RPMI8226 (cell line): ENCODE measurements at places on chromosomes 4 and X.

DNA sequence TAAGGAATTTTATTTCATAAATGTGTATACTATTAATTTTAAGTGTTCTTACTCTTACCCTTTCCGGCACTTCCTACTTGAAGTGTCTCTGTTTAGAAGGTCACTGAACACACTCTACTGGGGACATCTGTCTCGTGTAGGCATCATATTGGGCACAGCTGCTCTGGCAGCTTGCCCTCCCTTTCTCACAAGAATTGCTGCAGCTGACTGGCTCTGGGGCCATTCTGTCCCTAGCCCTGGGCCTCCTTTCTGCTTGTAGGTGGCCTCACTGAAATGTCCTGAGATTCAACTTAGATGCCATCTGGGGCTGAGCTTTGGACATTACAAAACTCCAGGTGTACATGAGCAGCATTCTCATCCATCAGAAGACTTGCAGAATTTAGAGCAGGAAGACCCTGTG lies 49.6 kb downstream of the SMAD1 start:
- peak; percentile 77 for DNase-seq

DNA sequence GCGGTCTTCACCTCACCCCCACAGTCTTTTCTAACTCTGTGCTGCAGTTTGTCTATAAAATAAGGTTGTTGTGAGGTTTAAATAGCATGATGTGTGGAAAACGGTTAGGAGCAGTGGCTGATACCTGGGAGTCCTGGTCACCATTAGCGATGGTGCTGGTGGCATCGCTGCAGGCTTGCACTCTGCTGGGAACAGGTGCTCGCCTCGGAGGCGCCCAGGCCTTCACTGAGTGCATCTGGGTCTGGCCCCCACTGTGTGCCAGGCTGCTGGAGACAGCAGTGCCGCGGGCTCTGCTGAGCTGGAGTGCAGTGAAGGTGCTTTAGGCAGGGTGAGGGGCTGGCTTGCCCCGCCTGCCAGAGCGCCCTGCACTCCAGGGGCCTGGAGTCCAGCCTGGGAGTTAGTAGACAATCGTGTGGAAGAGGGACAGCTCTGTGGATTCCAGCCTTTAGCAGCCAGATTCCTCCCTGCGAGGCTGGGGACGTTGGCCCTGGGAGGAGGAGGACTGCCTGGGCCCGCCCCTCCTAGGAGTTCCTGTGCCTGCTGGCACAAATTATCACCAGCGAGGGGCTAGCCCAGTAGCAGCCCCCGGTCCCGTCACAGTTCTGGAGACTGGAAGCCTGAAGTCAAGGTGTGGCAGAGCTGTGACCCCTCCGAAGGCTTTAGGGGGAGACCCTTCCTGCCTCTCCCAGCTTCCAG lies 7.3 kb downstream of the RGS12 start:
- no peak for DNase-seq

GRCh38 chr4:144353292-144353691 lies 212.8 kb upstream of the GYPA start:
- no peak for DNase-seq

- no peak for DNase-seq
Observed at GRCh38 chr4:129113919-129114318, 18.0 kb downstream of the C4orf33 start.

GRCh38 chrX:153611298-153612095 lies 12.6 kb upstream of the CCNQ start:
- no peak for DNase-seq

GRCh38 chr4:138460477-138461414 lies 218.6 kb upstream of the SLC7A11 start:
- DNase-seq: no peak

DNA sequence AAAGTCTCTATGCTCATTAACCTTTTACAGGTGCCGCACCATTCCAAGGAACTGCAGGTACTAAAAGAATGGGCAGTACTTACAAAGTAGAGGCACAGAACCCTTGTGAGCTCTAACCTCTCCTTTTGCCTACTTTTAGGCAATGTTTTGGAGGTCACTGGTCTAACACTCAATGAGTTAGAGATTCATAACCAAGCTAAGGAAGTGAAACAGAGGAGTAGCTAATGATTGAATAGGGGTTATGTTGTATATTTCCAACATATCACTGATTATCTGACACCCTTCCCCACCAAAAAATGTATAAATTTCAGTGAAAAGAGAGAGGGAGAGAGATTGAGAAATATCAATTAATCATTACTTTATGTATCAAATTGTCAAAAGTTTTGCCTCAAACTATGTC lies 269.3 kb downstream of the PCDH7 start:
- DNase-seq: no peak

DNA sequence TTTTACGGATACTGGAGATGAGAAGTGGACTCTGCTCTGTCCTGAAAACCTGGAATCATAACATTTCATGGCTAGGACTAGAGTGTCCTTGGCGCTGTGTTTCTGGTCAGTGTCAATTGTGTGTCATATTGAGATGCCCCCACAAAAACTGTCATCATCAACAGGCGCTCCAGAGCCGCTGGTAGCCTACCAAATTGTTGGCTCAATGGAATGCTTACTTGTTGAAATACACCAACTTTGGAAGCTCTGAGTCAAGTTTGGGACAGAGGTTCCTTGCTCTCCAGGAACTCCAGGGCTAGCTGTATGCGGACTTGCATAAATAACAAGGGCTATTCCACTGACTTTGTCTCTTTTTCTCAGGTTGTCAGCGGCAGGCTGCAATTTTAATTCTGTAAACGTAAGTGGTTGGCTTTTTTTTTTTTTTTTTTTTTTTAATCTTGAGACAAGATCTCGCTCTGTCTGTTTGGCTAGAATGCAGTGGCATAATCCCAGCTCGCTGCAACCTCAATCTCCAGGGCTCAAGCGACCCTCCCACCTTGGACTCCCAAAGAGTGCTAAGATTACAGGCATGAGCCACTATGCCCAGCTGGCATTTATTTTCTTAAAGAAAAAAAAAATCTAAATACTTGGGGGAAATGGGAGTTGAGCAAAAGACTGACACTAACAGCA lies 871 bp upstream of the HPGD start:
- no peak for DNase-seq

GRCh38 chr4:6368601-6369000 lies 99.0 kb downstream of the WFS1 start:
- DNase-seq: no peak

GRCh38 chr4:79663141-79663540 lies 255.1 kb upstream of the GK2 start:
- no peak for DNase-seq

DNA sequence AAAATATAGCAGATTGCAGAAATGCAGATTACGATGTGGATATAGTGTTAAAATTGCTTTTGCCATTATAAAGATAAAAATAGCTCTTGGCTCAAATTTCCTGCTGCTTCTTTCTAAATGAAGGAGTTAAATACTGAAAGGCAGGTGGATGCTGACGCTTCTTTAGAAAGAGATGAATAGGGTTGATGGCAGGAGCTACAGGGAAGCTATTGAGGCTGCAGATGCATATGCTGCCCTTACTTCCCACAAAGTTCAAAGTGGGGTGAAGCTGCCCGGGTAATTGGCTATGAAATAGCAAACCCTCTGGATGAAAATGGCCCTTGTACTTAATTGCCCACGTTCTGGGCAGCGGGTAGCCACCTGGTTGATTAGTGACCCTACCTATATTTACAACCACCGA lies 379.5 kb downstream of the ZIC3 start:
- no peak for DNase-seq

GRCh38 chrX:10156199-10157031 lies at the start of gene CLCN4:
Gene CLCN4, plus strand, starts transcription at chrX:10156975. Its CDS starts 28,058 bp downstream, at chrX:10185033.
- DNase-seq: no peak

DNA sequence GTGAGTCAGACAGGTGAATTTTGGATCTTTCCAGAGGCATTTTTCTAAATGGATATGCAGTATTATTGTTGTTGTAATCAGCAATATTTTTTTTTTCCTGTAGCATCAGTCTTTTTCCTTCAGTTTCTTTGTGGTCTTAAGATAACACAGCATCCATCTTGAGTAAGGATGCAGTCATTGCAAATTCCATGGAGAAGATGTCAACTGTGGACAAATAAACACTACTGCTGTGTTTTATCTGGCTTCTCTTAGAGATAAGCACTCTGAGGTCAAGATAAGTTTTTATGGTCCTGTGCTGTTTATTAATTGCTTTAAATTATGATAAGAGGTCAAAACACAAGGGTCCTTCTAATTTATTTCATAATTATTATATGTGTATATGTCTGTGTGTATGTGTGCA lies 1255.7 kb downstream of the ADGRL3 start:
- no peak for DNase-seq

DNA sequence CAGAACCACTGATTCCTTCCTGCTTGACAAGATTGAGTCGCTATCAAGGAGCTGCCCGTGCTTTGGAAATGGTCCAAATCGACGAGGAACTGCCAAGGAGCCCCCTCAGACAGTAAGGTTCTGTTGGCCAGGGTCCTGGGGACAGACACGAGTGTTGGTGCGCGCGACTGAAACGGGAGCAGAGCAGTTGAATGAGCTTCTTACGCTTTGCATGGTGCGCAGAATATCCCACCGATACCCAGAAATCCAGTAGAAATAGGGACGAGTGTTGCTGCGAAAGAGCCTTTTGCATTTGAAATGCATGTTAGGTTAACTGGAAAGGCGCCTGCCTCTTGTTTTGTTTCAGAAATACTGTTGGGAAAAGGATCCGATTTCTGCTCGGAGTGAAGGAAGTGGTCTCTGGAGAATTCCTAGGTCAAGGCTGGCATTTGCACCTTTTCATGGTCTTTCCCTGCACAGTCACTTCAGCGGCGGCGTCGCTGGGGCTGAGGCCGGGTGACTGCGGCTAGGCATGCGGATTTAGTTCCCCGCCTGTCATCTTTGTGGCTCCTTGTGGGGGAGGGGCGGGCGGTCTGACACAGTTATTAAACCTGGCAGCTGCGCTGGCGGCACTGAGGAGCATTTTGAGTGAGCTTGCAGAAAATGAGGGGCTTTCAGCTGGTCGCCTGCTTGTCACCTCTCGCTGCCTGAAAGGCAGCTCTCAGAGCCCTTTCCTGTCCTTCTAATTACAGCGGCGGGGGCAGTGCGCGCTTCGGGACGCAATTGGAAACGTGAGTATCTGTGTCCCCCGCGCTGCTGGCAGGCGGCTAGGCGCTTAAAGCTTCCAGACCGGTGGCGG lies 51.5 kb upstream of the TRIM2 start:
- peak; percentile 61 for DNase-seq

- DNase-seq: no peak
Observed at GRCh38 chrX:110951472-110952269, 144.3 kb upstream of the PAK3 start.

DNA sequence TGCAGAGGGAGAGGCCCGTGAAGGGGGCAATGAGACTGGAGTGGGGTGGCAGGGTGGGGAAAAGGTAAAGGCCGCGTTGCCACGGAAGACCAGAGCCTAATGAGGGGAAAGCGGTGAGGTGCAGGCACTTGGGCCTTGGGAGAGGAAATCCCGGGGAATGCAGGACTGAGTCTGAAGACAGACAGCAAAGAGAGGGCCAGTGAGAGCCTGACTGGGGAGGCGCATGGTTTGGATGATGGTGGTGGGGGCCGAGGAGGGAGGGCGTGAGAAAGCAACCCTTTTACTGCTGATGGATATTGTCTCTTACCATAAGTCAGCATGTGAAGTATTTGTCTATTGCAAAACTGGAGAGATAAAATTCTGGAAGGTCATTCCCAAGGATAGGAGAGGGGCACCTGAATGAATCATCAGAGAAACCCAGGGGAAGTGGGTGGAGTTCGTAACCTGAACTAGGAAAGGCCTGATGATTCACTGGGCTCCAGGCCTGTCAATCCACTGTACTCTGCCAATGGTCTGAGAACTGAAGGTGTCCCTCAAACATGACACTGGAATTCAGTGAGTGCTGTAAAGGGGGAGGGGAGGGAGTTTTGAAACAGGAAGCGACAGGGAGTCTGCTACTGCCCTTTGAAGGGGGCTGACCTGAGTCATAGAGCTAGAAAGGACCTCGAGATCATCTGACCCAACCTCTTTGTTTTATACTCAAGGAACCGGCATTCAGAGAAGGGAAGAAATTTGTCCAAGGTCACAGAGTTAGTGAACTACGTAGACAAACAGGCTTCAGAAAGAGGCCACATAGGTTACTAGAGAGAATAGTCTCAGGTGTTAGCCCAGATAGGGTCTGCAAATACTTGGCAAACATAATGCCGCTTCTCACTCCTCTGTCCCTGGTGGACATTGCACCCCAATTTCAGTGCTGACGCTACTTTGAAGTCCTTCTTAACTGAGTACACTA lies 52.2 kb downstream of the NALF2 start:
- DNase-seq: peak; percentile 3

GRCh38 chrX:31036895-31037294 lies 34.9 kb downstream of the FTHL17 start:
- peak; percentile 36 for DNase-seq

GRCh38 chr4:169594560-169595195 lies 17.7 kb downstream of the NEK1 start:
- no peak for DNase-seq

- no peak for DNase-seq
Observed at GRCh38 chr4:150002561-150002960, 75.7 kb upstream of the DCLK2 start.

- DNase-seq: no peak
Observed at GRCh38 chr4:23332313-23332712, 557.5 kb downstream of the PPARGC1A start.

GRCh38 chr4:183118585-183118984 lies 19.5 kb downstream of the WWC2 start:
- DNase-seq: no peak

GRCh38 chrX:55039471-55039870 lies 8.7 kb upstream of the ALAS2 start:
- no peak for DNase-seq

GRCh38 chrX:38561951-38562719 lies 793 bp downstream of the TSPAN7 start:
- DNase-seq: no peak

- peak; percentile 29 for DNase-seq
Observed at GRCh38 chr4:85488416-85488815, 13.5 kb downstream of the ARHGAP24 start.

GRCh38 chr4:177308847-177309521 lies 690 bp upstream of the NEIL3 start:
- DNase-seq: no peak

DNA sequence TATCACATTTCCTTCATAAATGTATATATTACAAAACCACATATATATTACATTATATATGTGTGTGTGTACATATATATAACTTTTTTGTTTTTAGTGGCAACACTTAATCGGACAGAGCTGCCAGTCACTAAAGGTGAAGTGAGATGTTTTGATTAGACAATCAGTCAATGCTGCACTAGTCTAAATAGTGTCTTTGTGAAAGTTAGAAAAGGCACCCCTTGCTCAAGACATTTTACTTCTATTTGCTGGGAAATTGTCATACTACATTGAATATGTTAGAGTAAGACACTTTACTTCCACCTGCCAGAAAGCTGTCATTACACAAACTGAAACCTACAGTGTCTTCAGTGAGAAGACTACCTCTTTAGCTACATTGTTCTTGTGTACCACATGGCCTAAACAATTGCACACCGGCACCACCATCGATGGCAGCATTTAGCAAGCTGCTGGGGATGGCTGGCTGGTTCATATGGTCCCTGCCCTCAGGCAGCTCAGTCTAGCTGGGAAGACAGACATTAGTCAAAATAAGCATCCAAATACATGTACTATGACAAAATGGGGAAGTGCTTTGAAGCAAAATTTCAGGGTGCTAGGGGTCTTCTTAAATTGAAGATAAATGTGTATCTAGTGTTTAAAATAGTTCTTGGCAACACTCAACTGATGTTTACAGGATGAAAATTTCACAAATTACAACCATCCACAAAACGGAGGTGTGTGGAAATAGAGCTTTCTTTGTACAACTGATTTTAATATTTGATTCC lies 148.1 kb upstream of the GATB start:
- DNase-seq: no peak
